CD4-positive, CD25-positive, alpha-beta regulatory T cell (primary cell): ENCODE measurements at places on chromosomes 2 and 18. TPM values are rescaled to one million over a fixed set of nuclear protein-coding genes. Genes with fewer than 3 reads are reported as not detected.
A peak's percentile ranks its signal among the peaks of the same experiment; 100 is the strongest.

GRCh38 chr2:45311559-45311958, 299.5 kb downstream of the SRBD1 start:
- H3K36me3 ChIP-seq = no peaks in the 10 kb centered on the region
- no peak for DNase-seq
- H3K27ac ChIP-seq = no peak overlapping the region
- H3K4me3 ChIP-seq = no peak overlapping the region
- H3K27me3 ChIP-seq = no peaks in the 10 kb centered on the region

- H3K27me3 ChIP-seq = no peaks in the 10 kb centered on the region
- DNase-seq = no peak
- no peaks in the 10 kb centered on the region for H3K36me3 ChIP-seq
- peaks cover 42% of the 10 kb centered on the region for H3K4me1 ChIP-seq
Observed at GRCh38 chr2:46353509-46353908, 56.3 kb downstream of the EPAS1 start.

DNA sequence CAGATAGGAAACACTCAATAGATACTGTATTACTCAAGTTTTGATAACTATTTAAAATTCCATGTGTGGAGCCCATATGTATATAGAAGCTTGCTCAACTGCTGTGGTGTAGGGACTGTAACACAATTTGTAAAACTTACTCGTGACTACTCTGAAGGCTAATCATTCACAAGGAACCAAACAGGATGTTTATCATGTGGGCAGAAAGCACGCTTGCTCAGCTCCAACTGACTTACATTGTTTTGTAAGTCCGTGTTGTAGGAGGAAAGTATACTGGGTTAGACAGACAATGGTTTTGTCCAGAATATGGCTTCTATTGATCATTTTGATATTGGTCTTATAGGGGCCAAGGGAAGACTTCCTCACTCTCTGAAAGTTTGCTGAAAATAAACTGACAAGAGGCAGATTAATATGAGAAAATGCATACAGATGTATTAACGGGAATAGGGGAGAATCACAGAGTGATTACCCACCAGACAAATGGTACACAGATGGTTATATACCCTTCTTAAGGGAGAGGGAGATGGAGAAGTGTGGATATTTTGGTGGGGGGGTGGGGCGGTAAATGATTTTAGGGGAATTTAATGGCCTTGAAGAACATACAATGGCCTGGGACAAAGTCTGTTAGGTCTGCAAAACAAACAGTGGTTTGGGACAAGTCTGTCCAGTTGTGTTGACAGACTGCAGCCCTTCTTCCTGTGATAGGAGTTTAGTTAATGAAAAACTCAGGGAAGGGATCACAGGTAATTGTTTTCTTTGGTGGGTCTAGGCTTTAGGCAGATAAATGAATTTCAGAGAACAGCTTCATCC, 259.3 kb upstream of the SP5 start:
- H3K27ac ChIP-seq = no peak overlapping the region
- no peak overlapping the region for H3K4me3 ChIP-seq
- H3K27me3 ChIP-seq = no peaks in the 10 kb centered on the region
- H3K36me3 ChIP-seq = no peaks in the 10 kb centered on the region
- H3K4me1 ChIP-seq = no peaks in the 10 kb centered on the region
- DNase-seq = no peak

DNA sequence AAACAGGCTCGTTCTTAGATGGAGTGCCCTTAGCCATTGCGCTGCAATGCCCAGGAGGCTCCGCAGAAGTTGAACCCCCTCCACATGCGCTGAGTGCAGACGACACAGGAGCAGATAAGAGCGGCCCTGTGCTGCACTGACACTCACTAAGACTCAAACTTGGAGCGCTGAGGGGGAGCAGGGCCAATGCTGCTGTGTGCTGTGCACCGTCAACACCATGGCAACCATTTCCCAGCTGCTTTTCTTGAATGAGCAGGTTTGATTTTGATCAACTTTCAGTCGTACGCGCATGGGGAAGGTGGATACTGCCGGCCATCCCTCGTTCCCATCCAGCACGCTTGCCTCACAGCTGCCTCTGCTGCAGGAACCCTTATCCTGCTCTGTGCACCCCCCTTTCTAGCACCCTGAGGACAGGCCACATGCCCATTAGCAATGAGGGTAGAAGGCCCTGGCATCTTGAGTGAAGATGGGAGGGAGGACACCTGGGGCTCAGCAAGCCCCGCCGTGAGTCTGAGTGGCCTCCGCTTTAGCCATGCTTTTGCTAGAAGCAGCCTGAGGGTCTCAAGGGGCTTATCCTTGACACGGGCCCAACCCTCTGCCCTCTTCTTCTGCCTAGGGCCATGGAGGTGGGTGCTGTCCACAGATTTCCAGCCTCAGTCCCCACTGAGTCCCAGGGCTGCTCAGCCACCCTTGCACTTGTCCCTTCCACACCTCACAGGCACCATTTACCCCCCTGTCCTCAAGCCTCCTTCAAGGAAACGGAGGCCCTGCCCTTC, 271.9 kb downstream of the PHLPP1 start:
- H3K4me3 ChIP-seq = no peak overlapping the region
- no peaks in the 10 kb centered on the region for H3K27me3 ChIP-seq
- no peak overlapping the region for H3K27ac ChIP-seq
- no peaks in the 10 kb centered on the region for H3K4me1 ChIP-seq

GRCh38 chr18:72849671-72850070, 18.1 kb downstream of the NETO1 start:
- no peak for DNase-seq
- H3K4me3 ChIP-seq = no peak overlapping the region
- no peaks in the 10 kb centered on the region for H3K36me3 ChIP-seq

DNA sequence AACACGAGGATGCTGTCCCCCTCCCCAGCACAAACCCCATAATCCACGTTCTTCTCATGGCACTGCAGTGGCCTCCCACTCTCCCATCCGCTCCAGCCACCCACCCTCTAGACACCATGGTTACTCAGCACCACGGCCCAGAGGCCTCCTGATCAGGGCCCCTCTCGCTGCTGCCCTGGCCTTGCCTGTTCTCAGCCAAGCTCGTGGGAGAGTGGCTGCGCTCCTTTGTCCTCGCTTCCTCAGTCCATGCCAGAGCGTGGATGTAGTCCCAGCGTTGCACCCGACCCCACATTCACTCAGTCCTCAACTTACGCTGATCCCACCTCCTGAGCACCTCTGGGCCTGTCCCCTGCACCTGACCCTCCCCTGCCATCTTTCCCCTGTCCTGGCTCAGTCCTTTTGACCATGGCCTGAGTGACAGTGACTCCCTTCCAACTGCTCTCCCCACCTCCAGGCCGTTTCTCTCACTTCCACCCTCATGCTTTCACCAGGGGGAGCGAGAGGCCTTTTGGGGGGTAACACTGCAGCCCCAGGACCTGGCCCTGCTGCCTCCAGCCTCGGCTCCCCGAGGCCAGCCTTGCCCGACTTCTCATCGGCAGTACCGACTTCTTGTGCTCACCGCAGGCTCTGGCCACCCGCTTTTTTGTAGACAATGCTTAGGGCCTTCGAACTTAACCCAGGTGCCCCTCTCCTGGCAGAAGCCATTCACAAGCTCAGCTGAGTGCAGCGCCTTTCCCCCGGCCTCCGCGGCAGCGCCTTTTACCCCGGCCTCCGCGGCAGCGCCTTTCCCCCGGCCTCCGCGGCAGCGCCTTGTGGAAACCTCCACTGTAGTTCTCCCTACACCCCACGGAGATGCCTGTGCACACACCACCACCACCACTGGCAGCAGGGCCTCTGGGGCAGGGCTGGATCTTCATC, 131.4 kb downstream of the CLIP4 start:
- H3K4me1 ChIP-seq = no peaks in the 10 kb centered on the region
- no peak overlapping the region for H3K27ac ChIP-seq
- no peak overlapping the region for H3K4me3 ChIP-seq
- no peak for DNase-seq
- H3K27me3 ChIP-seq = no peaks in the 10 kb centered on the region

GRCh38 chr2:239944694-239945551, 80.2 kb downstream of the NDUFA10 start:
- H3K4me1 ChIP-seq = peaks cover 14% of the 10 kb centered on the region
- H3K36me3 ChIP-seq = no peaks in the 10 kb centered on the region
- H3K4me3 ChIP-seq = no peak overlapping the region
- H3K27me3 ChIP-seq = no peaks in the 10 kb centered on the region
- DNase-seq = peak; percentile 72
- H3K27ac ChIP-seq = no peak overlapping the region

DNA sequence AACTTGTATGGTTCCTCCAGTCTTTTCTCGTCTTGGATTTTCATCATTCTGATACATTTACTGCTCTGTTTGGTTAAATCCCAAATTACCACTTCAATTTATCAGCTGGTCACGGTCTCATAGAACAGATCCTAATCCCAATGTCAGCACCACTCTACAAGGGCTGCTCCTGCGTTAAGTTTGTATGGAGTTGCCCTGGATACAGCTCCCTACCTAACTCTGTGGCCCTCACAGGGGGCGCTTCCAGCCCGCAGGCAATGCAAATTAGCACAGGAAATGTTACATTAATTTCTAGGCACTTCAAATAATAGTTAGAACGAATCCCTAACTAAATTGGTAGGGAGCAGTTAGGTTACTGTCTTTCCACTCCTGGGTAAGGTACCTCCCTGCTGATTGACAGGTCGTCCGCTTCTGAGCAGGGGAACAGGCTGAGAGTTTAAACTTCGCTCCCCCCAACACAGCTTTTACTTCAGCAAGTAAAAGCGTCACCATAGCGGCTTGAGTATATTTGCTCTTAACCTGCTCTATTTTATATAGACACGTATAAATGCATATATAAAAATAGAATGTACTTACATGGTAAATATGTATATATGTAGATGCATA, 238.5 kb upstream of the FANCL start:
- DNase-seq = no peak
- no peaks in the 10 kb centered on the region for H3K27me3 ChIP-seq
- H3K27ac ChIP-seq = no peak overlapping the region

- no peak overlapping the region for H3K4me3 ChIP-seq
- no peak for DNase-seq
- no peaks in the 10 kb centered on the region for H3K36me3 ChIP-seq
- no peaks in the 10 kb centered on the region for H3K27me3 ChIP-seq
- no peak overlapping the region for H3K27ac ChIP-seq
Observed at GRCh38 chr2:85772019-85772745, 18.4 kb downstream of the ATOH8 start.

- H3K27me3 ChIP-seq = peaks cover 4% of the 10 kb centered on the region
- H3K4me1 ChIP-seq = no peaks in the 10 kb centered on the region
- no peak for DNase-seq
Observed at GRCh38 chr18:12301263-12302005, 6.6 kb upstream of the TUBB6 start.

DNA sequence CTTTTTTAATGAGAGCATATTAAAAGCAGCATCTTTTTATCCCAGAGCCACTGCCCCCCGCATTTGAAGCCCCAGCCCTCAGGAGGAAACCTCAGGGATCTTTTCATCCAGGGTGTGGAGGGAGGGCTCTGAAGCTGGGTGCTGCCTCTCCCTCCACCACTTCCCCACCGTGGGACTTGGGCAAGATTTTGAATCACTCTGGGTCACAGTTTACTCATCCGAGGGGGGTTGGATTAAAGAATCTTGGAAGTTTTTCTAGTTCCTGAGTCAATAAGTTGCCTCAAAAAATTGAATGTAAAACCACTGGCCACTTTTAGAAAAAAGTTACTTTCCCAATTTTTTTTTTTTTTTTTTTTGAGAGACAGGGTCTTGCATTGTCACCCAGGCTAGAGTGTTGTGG, 62.0 kb upstream of the ANKRD44 start:
- no peak overlapping the region for H3K27ac ChIP-seq
- no peak for DNase-seq
- H3K36me3 ChIP-seq = no peaks in the 10 kb centered on the region

Gene MERTK
- total RNA-seq = 0.20 TPM

Gene KANSL3
- 55.6 TPM for total RNA-seq

Gene G6PC2
- not detected for total RNA-seq

Gene ADGRF3
- 1.8 TPM for total RNA-seq

Gene STPG4
- total RNA-seq = 0.32 TPM

Gene GYPC
- total RNA-seq = 75.2 TPM
